Lower leg skin (tissue), 4 donors: ENCODE measurements at places on chromosomes 6 and 20. TPM values are rescaled to one million over a fixed set of nuclear protein-coding genes. Genes with fewer than 3 reads are reported as not detected.

- DNase-seq = no peak
Observed at GRCh38 chr6:30219244-30219643, 6.0 kb upstream of the TRIM26 start.

Gene MYB
- total RNA-seq = 7.5 TPM

GRCh38 chr6:160163912-160164311, 42.3 kb downstream of the SLC22A1 start:
- DNase-seq = no peak

Gene HTR1E
- total RNA-seq = not detected

DNA sequence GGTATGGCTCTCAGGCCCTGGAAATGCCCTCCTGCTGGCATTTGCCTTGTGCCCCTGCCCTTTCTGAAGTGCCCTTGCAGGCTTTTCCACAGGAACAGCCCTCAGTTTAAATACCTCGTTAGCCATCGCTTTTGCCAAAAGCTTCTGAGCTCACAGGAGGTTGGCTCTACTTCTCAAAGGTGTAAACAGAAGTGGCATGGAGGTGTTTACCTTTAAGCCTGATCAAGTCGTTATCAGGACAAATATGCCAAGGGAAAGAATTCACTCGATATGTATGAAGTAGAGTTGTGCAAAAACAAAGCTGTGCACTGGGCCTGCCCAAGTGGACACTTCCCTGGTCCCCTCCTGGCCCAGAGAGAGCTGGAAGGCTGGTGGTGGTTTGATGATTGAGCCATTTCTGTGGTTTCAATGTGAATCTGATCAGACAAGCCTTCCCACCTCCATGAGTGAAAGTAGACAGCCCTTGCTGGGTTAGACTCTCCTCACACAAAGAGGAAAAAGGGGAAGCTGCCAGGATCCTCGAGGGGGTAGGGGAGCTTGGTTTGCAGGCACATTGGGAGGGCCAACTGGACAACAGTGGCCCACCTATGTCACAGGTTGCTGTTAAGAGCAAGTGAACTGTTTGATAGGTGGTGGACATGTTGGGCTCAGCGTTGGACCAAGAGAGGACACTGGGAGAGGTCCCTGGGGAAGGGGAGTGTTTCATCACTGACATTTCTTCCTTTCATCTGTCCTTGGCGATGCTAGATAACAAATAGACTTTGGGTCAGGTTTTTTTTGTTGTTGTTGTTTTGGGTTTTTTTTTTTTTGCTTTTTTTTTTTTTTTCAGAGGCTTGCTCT, 98.7 kb downstream of the ZDHHC14 start:
- DNase-seq = no peak

DNA sequence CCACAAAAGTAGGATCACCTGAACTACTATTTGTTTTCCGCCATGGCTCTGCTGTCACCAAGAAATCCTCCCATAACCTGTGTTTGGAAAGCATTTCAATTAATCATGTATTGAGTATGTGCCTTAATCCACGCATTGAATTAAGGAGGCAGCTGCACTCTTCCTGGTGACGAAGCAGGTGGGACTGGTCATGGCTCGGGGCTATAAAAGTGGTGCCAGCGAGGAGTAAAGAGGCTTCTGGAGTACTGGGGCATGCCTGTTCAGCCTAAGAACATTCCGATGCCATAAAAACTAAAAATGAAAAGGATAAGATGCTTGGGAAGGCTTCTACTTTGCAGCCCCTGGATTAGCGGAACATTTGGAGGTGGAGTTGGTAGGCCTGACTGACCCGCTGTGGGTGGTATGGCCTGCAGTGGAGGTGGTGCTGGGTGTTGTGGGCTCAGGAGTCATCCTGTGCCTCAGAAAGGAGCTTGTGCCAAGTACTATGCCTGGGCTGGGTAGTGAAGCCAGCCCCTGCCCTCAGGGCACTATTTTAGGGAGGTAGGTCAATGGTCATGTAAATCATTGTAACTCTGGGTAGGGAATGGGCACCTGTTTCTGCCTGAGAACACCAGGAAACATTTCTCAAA, 110.5 kb downstream of the B3GAT2 start:
- DNase-seq = no peak

Gene MTFR2
- total RNA-seq = 1.3 TPM

- no peak for DNase-seq
Observed at GRCh38 chr6:162442687-162443086, 284.9 kb downstream of the PRKN start.

Gene RING1
- total RNA-seq = 12.4 TPM

DNA sequence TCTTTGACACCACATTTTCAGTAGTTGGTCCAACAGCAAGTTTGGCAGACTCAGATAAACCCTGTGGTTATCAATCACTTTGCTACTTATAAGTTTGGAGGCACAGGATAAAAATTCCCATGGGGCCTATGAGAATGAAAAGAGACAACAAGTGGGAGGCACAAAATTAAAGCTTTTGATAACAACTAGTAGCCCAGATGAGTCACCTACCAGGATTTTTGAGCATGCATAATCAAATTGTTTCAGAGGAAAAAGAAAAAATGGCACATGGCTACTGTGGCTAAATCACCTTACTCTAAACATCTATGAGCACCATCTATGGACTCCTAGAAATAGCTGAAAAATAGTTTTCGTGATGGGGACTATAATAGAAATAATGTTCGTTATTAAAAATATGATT, 40.8 kb upstream of the BMP5 start:
- no peak for DNase-seq

DNA sequence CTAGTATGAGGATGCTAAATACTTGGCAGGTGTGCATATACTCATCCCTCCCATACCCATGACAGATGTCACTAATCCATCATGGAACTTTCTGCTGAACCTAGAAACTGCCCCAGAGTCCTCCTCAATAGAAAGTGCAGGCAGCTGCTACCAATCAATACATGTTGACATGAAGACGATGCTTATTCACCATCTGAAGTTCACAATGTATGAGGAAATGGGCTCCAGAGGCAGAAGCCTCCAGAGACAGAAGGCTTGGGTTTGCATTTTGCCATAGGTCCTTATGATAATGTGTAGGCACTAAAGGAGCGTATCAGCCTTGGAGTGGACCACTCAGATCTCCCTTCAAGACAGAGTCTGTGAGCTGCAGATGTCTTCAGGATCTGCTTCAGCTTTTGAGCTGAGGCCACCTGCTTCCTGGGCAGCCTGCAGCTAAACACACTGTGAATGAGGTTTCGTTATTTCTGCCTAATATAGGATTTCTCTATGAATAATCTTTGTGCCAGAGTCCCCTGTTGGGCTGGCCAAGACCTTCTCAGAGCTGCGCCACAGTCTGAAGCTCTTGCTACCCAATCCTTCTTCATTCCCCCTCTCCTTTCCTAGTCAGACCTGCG, 7.5 kb upstream of the KIAA1755 start:
- DNase-seq = peak; percentile 36

GRCh38 chr6:118372413-118372812, 175.7 kb upstream of the PLN start:
- no peak for DNase-seq

DNA sequence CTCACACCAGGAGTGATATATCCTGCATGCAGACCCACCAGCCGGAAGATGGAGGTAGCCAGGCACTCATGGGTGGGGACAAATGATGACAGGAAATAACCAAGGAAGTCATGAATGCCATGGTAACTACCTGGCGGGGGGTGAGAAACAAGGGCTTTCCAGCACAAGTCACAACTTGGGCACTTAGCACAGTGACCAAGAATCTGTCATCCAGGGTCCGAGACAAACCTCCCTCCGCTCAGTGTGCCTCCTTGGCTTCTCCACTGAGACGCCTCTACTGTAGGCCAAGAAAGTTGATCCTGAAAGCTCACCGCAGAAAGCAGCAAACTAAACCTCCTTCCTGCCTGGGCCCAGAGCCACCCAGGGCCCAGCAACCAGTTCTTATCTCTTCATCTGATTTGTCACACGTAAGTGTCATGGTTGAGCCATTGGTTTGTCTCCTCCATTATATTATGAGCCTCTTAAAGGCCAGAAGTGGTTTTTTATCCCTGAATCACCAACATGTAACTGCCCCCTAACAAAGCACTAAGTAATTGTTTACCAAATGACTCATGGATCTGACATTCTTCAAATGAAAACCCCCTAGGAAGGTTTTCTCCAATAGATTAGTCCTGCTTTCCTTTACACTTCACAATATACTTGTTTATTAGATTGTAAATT, 84.3 kb upstream of the TAB2 start:
- DNase-seq = no peak

DNA sequence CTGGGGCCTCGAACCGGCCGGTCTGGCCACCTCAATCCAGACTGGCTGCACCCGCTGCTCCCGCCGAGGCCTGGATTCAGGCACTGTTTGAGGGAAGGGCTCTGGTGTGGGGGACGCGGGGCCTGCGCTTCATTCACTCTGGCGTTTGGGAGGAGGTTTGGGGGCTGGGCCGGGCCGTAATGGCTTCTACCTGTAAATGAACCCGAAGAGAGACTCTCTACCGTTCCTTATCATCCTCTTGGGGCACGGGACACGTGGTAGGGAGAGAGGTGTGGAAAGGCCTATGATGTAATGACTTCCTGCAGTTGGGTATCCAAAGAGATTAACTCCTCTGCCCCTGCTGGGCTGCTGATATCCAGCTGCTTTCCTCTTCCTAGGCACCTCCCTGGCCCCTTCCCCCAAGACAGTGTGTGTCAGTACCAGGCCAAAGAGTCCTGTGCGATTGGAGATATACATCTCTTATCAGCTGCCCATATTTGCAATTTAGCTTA, 1.8 kb downstream of the FOXO3 start:
- DNase-seq = peak; percentile 92

DNA sequence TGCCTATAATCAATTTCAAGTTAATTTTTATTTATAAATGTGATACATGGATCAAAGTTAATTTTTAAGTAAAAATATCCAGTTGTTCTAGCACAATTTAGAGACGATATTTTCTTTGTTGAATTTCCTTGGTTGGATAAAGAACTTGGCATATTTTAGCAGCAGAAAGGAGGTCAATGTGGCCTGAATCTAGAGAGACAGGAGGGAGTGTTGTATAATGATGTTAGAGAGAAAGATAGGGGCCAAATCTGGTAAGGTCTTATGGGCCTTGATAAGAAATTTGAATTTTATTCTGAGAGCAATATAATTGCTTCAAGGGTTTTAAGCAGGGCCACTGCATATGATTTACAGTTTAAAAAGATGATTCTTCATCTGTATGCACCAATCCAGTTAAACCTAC, 79.4 kb upstream of the OGFRL1 start:
- no peak for DNase-seq

DNA sequence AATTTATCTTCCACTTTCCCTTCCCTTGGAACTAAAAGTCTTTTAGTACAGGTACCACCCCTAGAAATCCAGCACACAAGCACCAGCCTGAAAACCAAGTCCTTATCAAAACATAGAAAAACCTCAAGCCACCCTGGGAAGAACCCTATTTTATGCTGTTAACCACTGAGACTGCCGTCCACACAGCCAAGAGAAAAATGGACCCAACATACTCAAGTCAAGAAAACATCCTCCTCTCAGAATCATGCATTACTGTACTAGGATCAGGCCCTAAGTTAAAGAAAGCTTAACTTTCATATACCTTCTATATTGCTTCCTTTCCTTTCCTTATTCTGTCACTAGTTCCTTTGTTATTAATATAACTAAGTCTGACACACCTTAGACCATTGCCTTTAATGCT, 16.9 kb upstream of the GOPC start:
- DNase-seq = no peak

DNA sequence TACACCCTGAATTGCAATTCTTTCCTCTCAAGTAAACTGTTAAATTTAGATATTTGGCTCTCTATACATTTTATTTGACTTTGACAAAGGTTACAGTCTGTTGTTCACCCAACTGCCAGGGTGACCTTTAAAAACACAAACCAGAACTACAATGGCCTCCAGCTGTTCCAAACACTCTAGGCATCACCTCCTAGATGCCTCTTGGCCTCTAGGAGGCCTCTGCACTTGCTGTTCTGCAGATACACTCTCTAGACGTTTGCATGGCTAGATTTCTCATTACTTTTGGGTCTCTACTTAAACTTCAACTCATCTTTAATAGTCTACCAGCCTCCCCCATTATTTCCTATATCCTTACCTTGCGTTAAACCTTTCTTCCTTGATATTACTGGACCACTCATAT, 102.8 kb upstream of the BEND3 start:
- DNase-seq = no peak

Gene TFAP2A
- total RNA-seq = 123 TPM

DNA sequence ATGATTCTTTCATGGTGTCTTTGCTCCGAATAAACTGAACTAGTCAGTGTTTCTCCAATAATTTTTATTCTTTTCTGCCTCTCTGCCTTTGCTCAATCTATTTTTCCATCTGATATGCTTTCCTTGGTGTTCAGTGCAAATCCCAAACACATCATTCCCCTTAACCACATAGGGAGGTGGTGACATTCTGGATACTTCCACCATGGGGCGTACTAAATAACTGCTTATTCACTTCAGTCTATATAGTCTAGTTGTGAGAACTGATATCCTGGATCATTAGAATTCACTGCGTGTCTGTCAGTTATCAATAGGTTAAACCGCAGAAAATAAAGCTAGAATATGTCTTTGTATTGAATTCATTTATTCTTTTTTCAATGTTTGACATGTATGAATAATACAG, 83.1 kb downstream of the KCNQ5 start:
- no peak for DNase-seq

GRCh38 chr20:10543480-10543879, 108.4 kb downstream of the SLX4IP start:
- no peak for DNase-seq

- DNase-seq = no peak
Observed at GRCh38 chr20:63957004-63957689, 931 bp upstream of the UCKL1 start.

- no peak for DNase-seq
Observed at GRCh38 chr6:22411376-22412105, 114.7 kb upstream of the PRL start.
